ENCODE measurements at places on chromosomes 7 and 10. TPM values are rescaled to one million over a fixed set of nuclear protein-coding genes. Genes with fewer than 3 reads are reported as not detected.

Gene PILRA
- total RNA-seq, result 1.5 TPM

- H3K27ac ChIP-seq, result no peak overlapping the region
- H3K27me3 ChIP-seq, result no peaks in the 10 kb centered on the region
- no peak for DNase-seq
- H3K4me3 ChIP-seq, result no peak overlapping the region
- H3K36me3 ChIP-seq, result no peaks in the 10 kb centered on the region
Observed at GRCh38 chr7:44101966-44102845, 1.9 kb upstream of the AEBP1 start.

GRCh38 chr7:83739527-83739926, 90.6 kb upstream of the SEMA3E start:
- no peaks in the 10 kb centered on the region for H3K27me3 ChIP-seq
- H3K36me3 ChIP-seq, result no peaks in the 10 kb centered on the region
- no peaks in the 10 kb centered on the region for H3K4me1 ChIP-seq
- no peak overlapping the region for H3K27ac ChIP-seq

- no peak overlapping the region for H3K27ac ChIP-seq
- H3K4me3 ChIP-seq, result no peak overlapping the region
- DNase-seq, result no peak
- peaks cover 6% of the 10 kb centered on the region for H3K27me3 ChIP-seq
Observed at GRCh38 chr7:142231716-142232115, 26.1 kb downstream of the PRSS58 start.

GRCh38 chr7:31529103-31529502, 15.2 kb downstream of the ITPRID1 start:
- H3K27ac ChIP-seq, result no peak overlapping the region
- H3K36me3 ChIP-seq, result no peaks in the 10 kb centered on the region
- no peak for DNase-seq

Gene SCIN
- 0.92 TPM for total RNA-seq

Gene SDK1
- not detected for total RNA-seq

Gene PRTFDC1
- total RNA-seq, result 12.3 TPM

Data from PC-9 (cell line).